Smooth muscle cell of trachea (primary cell): ENCODE measurements at places on chromosomes 2 and 18. TPM values are rescaled to one million over a fixed set of nuclear protein-coding genes. Genes with fewer than 3 reads are reported as not detected.

The SCG2 gene
- 1.0 and 1.2 TPM in 2 replicates for total RNA-seq

The ABCG5 gene
- not detected in 2 replicates for total RNA-seq

The CFAP65 gene
- total RNA-seq = under 0.01 TPM in 1 of 2 replicates, not detected in the other

The ANKRD30B gene
- 0.15 and 0.50 TPM in 2 replicates for total RNA-seq

The NOL4 gene
- not detected in 2 replicates for total RNA-seq

The MYOM1 gene
- 0.15 and 0.99 TPM in 2 replicates for total RNA-seq

The STPG4 gene
- 0.17 TPM in 1 of 2 replicates, not detected in the other for total RNA-seq

The DPY30 gene
- total RNA-seq = 54.7 and 81.6 TPM in 2 replicates

The NXPH2 gene
- total RNA-seq = not detected in 2 replicates

The LOXL3 gene
- 27.3 and 53.9 TPM in 2 replicates for total RNA-seq

The KIF1A gene
- not detected in 2 replicates for total RNA-seq

The DUSP28 gene
- 3.1 and 3.3 TPM in 2 replicates for total RNA-seq

The APLF gene
- total RNA-seq = 3.8 and 5.8 TPM in 2 replicates

The ICA1L gene
- total RNA-seq = 3.6 and 7.1 TPM in 2 replicates

The SYT4 gene
- not detected in 2 replicates for total RNA-seq

The YIPF4 gene
- 14.1 and 24.9 TPM in 2 replicates for total RNA-seq

The DARS1 gene
- 93.5 and 122 TPM in 2 replicates for total RNA-seq

The RAB6C gene
- total RNA-seq = not detected in 2 replicates

The AQP4 gene
- total RNA-seq = not detected in 2 replicates

The VWC2L gene
- total RNA-seq = not detected in 2 replicates

The RAB11FIP5 gene
- total RNA-seq = 46.0 and 70.5 TPM in 2 replicates

The CSRNP3 gene
- 2.8 and 3.0 TPM in 2 replicates for total RNA-seq

The RESP18 gene
- total RNA-seq = not detected in 2 replicates

The KYNU gene
- total RNA-seq = 1.2 and 5.3 TPM in 2 replicates

The PRKAG3 gene
- 0.15 and 0.50 TPM in 2 replicates for total RNA-seq

The PRSS56 gene
- not detected in 2 replicates for total RNA-seq

The CRYGC gene
- total RNA-seq = not detected in 2 replicates

The INPP4A gene
- 18.8 and 33.2 TPM in 2 replicates for total RNA-seq

The ADD2 gene
- 0.29 TPM in 1 of 2 replicates, not detected in the other for total RNA-seq

The DOK6 gene
- total RNA-seq = 1.5 and 5.6 TPM in 2 replicates

The ELAC1 gene
- 6.0 and 8.9 TPM in 2 replicates for total RNA-seq
